ENCODE measurements at places on chromosomes 2 and 18.
A peak's percentile ranks its signal among the peaks of the same experiment; 100 is the strongest.

- DNase-seq: no peak
These were observed 202.3 kb upstream of the KLHL14 start for GRCh38 chr18:32975163-32975436.

DNA sequence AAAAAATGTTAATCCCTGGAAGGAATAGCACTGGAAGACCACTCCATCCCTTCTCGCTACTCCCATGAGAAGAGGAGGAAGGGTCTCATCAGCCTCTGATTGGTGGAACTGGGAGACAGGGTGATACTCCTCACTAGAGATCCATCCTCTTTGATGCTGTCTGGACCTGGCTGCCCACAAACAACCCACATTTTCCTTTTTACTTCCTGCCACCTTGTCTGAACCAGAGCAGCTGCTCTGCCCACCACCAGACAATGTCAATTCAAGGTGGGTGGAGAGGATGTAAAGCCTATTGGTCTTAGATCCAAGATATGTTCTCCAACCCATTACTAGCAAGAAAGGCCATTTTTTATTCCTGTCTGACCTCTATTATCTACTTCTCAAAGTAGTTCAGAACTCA, 246.9 kb upstream of the TANK start:
- no peak for DNase-seq

- no peak for DNase-seq
These were observed 88.8 kb downstream of the INHBB start for GRCh38 chr2:120434492-120435308.

DNA sequence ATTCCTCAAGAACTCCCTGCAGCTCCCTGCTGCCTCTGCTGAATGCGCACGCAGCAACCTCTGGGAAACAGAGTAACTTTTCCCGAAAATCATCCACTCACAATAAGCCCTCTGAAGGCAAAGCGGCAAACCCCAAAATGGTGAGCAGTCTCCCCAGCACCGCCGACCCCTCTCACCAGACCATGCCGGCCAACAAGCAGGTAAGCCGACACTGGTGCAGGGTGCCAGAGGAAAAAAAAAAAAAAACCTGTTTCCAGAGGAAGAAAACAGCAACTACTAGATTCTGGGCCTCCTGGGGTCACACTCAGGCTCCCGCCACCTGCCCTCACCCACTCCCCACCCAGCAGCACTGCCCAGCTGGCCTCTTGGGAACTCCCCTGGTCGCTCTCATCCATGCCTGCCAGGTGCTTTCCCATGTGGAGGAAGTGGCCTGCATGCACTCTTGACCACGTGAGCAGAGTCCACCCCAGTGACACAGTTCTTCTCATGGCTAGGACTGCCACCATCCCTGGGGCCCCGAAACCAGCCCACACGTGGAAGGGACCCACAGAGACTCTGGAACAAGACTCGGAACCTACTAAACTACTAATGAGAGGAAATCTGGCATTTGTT, 36.9 kb downstream of the KCTD18 start:
- DNase-seq: no peak

- no peak for DNase-seq
These were observed 129.3 kb downstream of the COPS8 start for GRCh38 chr2:237214963-237215362.

DNA sequence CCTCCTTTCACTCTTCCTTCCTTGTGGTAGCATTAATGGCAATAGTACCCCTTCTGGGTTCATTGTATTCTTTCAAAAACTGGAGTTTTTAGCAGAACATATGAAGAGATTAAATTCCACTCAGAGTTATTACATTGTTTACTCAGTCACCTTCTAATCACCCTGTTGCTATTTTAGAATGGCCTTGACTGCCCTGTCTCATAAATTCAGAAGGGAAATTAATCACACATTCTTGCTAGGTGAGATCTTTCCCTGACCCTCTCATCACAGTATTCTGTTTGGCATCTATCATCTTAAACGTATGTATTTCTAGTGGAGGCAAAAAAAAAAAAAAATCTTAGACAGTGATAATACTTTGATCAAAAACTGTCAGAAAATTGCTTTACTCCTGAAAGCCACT, 760.4 kb downstream of the ADCYAP1 start:
- no peak for DNase-seq

DNA sequence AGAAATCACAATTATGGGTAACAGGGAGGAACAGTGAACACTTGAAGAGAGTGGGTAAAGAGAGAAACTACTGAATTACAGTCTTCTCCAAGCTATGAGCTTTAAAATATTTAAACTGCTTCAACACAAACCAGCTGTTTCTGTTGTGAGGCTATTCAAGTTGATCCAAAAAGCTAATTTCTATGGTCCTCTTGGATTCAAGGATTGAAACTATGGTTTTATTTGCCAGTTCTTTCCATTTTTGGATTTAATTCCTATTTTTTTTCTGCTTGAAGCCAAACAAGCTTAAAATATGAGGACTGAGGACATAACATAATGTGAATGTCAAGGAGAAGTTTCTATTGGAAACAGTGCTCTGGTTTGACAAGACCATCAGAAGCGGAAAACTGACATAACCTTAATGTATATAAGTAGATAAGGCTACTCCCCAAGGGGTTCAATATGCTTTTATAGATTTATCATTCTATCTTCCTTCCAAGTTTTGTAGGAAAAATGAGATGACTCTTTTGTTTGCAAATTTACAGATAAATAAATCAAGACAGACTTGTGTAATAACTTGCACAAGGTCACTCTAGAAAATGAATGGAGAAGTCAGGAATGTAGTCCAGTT, 60.7 kb upstream of the AQP4 start:
- DNase-seq: no peak

DNA sequence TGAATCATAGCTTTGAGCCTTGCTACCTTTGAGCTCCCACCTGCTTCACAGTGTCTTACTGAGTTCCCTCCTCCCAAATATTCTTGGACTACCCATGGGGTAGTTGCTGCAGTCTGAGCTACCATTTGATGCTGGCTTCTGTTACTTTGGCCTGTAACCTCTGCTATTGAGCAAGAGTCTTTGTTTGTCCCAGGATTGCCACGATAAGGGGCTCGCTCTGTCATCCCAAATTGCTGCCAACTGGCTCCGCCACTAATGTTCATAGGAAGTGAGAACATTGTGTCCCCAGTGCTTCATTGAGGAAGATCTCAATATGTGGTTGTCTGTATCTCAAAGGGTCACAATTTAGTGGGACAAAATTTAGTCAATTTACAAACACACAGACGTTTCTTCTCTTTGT, 103.8 kb downstream of the TRIM43 start:
- DNase-seq: no peak

DNA sequence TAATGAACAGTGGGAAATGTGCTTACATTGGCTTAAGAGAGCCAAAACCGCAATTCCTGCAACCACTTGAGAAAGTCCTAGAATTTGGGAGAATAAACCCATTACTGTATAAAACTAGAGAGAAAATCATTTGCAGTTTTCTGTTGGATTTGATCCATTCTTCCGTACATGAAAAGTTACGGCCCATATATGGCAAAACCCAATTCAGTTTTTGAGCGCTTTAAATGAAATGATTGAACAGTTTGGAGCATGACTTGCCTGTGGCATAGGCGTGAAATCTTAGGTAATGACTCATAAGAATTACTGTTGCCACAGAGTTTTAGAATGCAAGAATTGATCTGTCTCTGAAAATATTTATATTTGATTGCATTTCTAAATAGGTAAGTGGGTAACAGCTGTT, 52.0 kb downstream of the PHLPP1 start:
- DNase-seq: no peak

- no peak for DNase-seq
These were observed 92.3 kb downstream of the METTL8 start for GRCh38 chr2:171341394-171342066.

- DNase-seq: no peak
These were observed 351.2 kb downstream of the CDH2 start for GRCh38 chr18:27825689-27826088.

GRCh38 chr18:80033181-80034067, 810 bp upstream of the RBFA start:
- peak; percentile 10 for DNase-seq

DNA sequence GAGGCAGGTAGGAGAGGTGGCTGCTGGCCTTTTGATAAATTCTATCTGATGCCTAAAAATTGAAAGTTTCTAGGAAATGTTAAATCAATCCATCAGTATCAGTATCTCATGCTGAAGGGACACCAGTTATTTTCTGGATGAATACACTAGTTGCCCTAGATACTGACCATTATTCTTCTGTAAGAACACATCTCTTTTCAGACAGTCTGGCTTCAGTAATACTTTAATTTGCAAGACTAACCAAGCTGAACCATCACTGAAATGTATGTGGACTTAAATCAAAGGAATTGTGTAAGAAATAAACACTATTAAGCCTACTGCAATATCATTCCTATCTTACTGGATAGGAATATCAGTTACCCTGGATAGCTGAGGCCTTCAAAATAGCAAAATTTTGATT, 1546.3 kb downstream of the LRP1B start:
- no peak for DNase-seq

DNA sequence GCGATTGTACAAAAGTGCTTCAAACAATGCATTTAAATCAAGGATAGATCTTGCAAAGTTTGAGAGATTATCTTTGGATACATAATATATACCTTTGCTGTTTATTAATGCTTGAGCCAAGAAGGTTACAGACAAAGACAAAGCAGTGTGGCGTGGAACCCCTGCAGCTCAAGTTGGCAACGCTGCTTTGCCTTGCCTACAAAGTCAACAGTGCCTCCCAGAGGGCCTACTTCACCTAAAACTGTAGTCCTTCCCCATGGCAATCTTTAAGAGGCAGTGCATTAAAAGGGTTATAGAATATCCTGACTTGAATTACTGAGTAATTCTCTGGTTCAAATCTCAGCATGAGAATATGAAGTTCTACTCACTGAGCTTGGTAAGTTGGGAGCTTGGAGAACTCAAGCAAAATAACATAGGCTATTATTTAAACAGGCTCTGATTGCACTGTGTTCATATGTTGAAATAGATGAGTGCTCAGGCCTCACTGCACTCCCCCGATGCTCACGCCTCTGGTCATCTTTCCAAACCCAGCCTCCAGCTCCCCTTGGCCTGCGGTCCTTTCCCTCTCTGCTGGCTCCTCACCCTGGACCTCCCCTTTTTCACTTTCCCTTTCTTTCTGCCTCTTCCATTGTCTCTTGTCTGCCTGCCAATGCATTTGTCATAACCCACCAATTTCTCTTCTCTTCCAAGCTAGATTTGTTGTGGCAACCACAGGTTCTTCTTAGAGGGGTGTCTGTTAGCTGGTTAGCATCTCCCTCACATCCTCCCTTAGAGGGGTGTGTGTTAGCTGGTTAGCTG, 96.5 kb downstream of the MYT1L start:
- DNase-seq: peak; percentile 67

DNA sequence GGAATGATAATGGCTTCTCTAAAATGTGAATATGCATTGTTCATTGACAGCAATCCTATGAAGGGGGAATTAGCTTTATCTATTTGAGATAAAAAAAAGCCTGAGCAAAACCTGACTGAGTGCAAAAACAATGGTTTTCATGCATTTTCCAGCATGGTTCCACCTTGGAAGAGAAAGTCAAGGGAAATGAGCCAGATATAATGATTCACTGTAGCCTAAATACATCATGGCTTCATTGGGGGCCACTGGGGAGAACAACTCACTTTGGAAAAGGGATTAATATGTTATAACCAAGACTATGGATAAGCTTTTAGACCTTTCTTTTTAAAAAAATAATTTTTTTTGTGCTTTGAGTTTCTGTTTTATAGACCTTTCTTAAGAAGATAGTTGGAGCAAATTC, 679.7 kb downstream of the NYAP2 start:
- no peak for DNase-seq

- no peak for DNase-seq
These were observed 25.4 kb downstream of the SLC66A3 start for GRCh38 chr2:11180653-11181052.

DNA sequence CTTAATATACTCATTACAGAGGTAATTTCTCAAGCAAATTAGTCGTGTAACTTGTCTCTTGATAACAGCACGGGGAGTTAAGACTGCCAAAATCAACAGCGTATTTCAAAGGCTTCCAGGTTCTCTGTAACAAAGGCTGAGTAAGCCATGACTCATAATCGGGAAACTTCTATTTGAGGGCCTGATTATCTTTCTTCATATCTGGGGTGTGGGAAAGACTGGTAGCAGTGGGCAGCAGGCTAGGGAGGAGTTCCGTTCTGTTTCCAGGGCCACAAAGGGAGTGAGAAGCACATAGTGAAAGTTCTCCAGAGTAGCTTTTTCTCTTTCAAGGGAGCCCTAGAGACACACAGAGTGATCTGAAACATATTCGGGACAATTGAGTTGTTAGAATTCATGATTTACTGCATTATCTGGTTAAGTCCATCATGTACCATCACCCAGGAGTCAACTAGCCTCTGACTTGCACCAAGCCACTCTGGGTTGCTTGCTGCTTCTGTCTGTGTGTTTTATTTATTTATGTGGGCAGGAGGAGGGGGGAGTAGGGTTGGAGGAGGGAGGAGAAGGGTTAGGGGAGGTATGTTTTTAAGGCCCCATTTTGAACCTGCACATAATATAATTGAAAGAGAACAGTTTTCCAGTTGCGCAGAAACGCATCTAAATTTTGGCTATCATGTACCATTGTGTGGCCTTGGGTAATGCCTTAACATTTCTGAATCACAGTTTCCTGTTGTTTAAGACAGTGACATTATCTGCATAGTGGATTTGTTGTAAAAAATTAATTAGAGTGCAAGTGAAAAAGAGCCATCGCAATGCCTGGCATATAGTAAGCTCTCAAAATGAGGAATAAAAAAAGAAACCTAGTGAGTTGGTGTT, 80.5 kb upstream of the ITPRID2 start:
- DNase-seq: no peak

- no peak for DNase-seq
These were observed 285.4 kb downstream of the NRXN1 start for GRCh38 chr2:50746526-50746925.

GRCh38 chr18:72378016-72378415, 166.1 kb downstream of the CBLN2 start:
- DNase-seq: no peak

GRCh38 chr18:435940-436339, 64.6 kb downstream of the COLEC12 start:
- peak; percentile 23 for DNase-seq

DNA sequence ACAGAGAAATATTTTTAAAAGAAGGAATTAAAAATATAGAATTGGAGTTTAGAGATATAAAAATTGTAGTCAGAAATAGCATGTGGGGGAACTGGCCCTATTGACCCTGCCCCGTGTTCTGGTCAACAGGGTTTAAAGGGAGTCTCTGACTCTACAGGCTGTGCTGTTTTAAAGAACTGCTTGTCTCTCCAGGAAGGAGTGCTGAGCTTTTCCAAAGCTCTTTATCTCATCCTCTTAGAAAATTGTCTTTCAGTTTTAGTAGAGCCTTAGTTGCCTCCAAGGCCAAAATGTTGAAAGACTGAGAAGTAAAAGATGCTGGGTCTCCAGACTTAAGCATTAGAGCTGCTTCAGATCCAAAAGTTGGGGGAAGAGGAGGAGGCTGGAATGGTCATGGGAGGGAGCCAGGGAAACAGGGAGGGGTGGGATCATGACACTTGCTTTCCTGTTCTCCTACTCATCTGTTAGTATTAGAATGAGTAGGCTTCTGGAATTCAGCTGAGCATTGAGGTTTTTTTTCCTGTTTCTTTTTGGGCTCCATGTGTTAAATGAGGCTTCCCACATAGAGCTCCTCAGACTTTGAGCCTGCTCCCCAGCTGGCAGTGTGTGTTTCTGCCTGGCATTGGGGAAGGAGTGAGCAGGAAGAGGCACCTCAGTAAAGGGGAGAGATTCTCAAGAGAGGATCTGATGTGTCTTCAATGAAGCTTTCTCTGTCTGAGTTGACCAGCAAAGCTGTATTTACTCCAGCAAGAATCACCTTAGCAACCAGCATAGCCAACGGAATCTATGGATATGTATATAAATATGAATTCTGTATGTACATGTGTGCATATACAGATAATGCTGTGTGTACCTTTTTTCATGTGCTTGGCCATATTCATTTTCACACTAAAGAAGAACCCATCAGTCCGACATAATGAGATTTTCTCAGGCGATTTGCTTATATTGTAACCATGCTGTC, 186.8 kb upstream of the FBXO11 start:
- no peak for DNase-seq
